CD4-positive, alpha-beta T cell (primary cell): ENCODE measurements at places on chromosomes 6 and 20. TPM values are rescaled to one million over a fixed set of nuclear protein-coding genes. Genes with fewer than 3 reads are reported as not detected.

The GPSM3 gene
- 190 TPM for total RNA-seq

The ULBP3 gene
- 0.44 TPM for total RNA-seq

The EMILIN3 gene
- total RNA-seq = 0.11 TPM

The FABP7 gene
- not detected for total RNA-seq

The FAM184A gene
- total RNA-seq = 2.9 TPM

The GPX5 gene
- not detected for total RNA-seq

The TPBG gene
- total RNA-seq = 0.36 TPM

The VGLL2 gene
- total RNA-seq = not detected
